Putamen (tissue), 1 donor: ENCODE measurements at places on chromosomes 6 and 20.

- peak; percentile 56 for DNase-seq
Measured at GRCh38 chr6:30219244-30219643, 6.0 kb upstream of the TRIM26 start.

DNA sequence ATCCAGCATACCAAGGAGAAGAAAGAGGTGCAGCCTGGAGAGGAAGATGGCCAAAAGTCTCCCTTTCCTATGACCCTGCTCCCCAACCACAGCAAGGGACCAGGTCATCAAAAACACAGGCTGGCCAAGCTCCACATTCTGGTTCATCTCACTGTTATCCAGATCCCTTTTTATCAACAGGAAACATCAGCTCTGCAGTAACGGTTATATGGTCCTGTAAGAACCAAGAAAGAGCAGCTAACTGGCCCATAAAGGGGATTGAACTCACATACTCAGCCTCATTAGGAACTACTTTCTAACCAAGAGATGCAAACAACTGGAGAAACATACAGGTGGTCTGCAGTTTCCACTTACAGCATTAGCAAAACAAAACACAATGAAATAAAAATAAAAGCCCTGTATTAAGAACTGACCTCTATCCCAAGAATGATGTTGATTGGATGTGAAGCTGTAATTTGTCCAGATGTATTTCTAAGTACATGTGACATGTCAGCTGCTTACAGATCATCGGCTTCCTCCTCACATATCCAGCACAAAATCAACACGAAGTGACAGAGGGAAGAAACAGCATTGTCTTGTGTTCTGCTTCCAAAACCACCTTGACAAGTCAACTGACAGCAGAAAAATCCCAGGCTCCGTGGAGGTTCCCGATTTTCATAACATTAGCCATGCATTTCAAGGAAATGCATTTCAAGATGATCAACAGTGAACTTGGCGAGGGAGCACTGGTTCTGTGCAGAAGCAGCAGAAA lies 557.2 kb upstream of the AGPAT4 start:
- no peak for DNase-seq

- DNase-seq, result peak; percentile 10
Measured at GRCh38 chr6:160137989-160138835, 16.6 kb downstream of the SLC22A1 start.

DNA sequence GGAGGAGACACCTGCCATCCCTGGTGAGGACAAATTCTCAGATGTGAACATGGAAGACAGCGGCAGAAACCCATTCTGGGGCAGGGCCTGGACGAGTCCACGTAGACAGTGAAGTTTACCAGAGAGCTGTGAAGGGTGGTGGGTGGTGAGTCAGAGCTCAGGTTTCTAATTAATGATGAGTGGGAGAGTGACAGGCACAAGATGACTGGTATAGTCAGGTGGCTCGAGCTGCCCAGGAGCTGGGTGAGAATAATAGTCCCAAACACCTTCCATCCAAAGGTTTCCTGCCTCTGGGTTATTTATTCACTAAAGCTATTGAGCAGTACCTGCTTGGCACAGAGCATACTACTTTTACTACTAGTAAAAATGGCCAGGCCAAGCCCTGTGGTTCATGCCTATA lies 6.0 kb downstream of the TLDC2 start:
- no peak for DNase-seq

DNA sequence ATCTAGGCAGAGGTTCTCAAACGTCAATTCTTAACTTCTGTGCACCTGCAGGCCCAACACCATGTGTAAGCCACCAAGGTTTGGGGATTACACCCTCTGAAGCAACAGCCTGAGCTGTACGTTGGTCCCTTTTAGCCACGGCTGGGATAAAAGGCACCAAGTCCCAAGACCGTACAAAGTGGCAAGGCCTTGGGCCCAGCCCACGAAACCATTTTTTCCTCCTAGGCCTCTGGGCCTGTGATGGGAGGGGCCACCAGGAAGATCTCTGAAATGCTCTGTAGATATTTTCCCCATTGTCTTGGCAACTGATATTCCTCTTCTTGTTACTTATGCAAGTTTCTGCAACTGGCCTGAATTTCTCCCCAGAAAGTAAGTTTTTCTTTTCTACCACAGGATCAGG lies 4.5 kb upstream of the FAM184A start:
- no peak for DNase-seq

GRCh38 chr6:107718341-107718740 lies 105.8 kb downstream of the SCML4 start:
- no peak for DNase-seq

- no peak for DNase-seq
Measured at GRCh38 chr6:158660333-158660754, 10.5 kb downstream of the SYTL3 start.

GRCh38 chr6:116047173-116047933 lies 13.3 kb downstream of the FRK start:
- no peak for DNase-seq

GRCh38 chr20:34110745-34111641 lies 1.1 kb downstream of the EIF2S2 start:
- no peak for DNase-seq

DNA sequence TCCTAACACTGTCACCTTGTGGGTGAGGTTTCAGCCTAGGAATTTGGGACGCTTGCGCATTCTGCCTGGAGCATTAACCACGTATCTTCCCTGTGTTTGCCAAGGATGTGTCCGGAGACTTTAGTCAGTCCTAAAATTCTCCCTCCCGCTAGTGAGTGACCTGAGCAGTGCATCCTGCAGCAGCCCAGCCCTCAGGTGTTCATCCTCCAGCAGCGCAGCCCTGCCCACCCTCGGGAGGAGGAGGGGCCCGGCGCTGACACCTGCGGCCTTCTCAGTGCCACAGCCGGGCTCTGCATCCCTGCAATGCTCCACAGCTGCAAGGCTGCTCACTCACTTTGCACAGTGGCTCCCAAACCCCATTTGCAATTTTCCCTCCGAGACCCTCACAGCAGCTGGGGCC lies 79.5 kb downstream of the ERMARD start:
- no peak for DNase-seq

DNA sequence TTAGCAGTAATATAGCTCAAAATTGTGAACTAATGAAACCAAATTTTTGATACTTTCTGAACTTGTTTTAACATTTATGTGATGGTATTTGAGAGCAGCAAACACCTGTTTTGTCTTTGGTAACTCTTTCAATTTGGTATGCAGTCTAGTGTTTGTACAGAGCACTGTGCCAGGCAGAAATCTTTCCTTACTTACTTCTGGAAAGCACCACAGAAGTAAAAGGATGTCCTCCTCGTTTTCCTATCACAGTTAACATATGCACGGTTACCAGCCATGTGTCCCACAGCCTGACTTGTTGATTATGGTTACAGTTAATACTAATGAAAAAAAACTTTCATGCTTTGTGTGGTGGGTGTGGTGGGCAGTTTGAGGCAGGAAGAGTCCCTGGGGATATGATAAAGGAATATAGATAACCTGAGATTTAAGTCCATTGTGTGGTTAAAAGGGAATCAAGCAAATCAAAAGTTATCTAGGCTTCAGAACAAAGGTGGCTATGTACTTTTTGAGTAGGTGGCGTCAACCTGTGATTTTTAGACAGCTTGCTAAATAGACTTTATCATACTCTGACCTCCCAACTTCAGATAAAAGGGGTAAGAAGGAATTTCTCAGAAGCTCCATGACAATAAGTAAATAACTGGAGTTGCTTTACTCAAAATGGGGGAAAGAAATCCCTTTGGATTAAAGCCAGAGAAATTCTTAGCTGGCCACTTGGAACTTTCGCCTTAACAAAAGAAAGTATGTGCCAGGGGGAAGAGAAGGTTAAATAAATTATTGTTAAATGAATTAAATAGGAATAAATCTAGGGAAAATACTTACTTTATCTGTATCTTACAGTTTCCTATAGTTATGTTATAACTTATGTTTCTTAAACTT lies 20.1 kb upstream of the COL10A1 start:
- no peak for DNase-seq

DNA sequence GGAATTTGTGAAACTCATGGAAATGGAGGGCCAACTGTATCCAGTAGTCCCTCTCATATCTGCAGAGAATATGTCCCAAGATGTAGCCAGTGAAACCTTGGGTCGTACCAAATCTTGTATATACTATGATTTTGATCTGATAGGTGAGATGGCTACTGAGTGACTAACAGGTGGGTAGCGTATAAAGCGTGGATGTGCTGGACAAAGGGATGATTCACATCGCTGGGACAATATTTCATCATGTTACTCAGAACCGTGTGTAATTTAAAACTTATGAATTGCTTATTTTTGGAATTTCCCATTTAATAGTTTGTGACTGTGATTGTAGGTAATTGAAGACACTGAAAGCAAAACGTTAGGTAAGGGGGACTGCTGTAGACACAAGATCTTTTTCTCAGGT lies 144.1 kb downstream of the SMAP1 start:
- DNase-seq, result no peak

- DNase-seq, result no peak
Measured at GRCh38 chr20:53129563-53129962, 157.4 kb downstream of the TSHZ2 start.

- DNase-seq, result no peak
Measured at GRCh38 chr6:26240157-26241032, 124.6 kb upstream of the BTN3A2 start.

DNA sequence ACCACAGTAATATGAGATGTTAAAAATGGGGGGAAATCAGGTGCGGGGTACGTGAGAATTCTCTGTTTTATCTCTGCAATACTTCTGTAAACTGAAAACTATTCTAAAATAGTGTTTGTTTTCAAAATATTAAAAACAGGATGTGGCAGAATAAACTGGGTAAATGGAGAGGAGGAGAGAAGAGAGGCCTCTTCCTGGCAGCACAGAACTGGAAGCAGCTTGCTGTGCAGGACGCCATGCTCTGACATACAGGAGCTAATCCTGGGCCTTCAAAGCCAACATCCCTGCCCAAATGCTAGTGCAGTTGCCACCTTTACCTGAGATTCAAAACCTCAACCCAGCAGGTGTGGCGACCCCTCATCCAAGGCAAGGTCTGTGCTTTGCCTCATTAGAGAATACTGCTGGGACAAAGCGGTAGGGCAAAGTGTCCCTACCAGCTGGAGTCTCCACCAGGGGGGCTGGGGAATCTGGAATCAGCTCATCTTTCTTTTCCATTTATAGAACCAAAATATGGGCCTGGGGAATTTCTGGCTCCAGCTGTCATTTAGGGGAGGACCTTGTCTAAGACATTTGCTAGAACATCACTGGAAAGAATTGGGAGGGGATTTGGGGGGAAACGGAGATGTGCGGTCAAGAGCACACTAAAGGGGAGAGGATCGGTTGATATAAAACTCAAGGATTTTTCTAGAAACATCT lies 67.3 kb downstream of the SCML4 start:
- DNase-seq, result no peak

GRCh38 chr6:85490516-85491248 lies 40.8 kb downstream of the NT5E start:
- no peak for DNase-seq

GRCh38 chr20:18515973-18516372 lies 8.2 kb downstream of the SEC23B start:
- DNase-seq, result no peak

GRCh38 chr6:118663993-118664985 lies 12.9 kb upstream of the CEP85L start:
- no peak for DNase-seq

DNA sequence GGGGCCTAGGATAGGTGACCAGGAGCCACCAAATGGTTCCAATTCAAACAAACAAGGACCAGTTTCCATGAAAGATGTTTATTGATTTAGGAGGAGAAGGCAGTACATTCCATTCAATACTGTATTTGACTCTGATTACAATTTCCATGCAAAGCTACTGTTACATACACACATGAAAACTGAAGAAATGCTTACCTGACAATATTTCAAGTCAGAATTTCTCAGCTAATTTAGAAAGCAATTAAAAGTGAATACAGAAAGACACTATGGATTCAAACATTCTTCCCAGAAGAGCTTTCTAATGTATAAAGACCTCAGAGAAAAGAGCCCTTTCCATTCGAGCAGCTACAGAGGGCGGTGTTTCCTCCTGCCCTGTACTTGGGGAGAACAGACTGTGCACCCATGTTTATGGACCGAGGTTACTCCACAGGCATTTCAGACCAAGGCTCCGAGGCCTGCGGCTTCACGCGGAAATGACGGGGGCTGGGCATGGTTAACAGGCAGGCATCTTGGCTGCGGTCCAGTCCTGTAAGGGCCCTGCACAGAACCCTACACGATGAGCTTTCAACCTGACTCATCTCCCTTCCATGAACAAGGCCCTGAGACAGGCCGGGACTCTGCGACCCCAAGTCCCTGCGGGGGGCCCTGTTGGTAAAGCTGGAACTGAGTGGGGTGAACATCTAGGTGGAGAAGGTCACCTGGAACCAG lies 25.7 kb upstream of the TCFL5 start:
- DNase-seq, result no peak

GRCh38 chr6:146341493-146342230 lies 202.0 kb upstream of the RAB32 start:
- peak; percentile 23 for DNase-seq

DNA sequence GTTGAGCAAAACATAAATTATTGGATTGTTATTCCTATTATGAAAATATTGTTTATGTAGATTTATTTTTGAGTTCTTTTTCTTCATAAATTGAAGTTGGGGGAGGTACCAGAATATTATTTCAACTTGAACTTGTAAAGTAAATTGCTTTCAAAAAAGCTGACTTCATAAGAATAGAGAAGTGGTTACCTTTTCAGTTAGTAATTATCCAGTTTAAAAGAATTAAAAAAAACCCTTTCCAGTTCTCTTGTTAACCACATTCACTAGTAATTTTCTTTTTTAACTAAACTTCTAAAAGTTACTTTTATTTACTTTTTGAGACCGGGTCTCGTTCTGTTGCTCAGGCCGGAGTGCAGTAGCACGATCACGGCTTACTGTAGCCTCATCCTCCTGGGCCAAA lies 124.3 kb downstream of the CDKAL1 start:
- no peak for DNase-seq

- DNase-seq, result no peak
Measured at GRCh38 chr6:138157986-138158638, 3.6 kb upstream of the ARFGEF3 start.

GRCh38 chr6:53796451-53796780 lies 1.6 kb downstream of the LRRC1 start:
- no peak for DNase-seq

GRCh38 chr6:30590509-30590908 lies 19.3 kb downstream of the ABCF1 start:
- DNase-seq, result no peak

DNA sequence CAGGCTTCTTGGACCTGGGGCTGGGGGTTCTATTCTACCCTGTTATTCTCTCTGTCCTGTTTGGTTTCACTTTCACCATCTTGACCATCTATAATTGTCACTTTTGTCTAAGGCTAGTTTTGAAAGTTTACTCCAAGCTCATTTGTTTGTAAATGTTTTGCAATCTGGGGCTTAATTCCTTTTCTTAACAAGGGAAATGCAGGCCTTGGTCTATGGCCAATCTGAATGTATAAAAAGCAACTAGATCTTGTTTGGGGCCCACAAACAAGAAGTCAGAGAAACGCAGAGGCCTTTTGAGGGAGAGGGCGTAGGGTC lies 86.3 kb upstream of the PREP start:
- no peak for DNase-seq

- DNase-seq, result no peak
Measured at GRCh38 chr6:163008626-163009025, 280.9 kb downstream of the PACRG start.
